ENCODE measurements at places on chromosomes 7 and 10. TPM values are rescaled to one million over a fixed set of nuclear protein-coding genes. Genes with fewer than 3 reads are reported as not detected.

Gene PSD
- total RNA-seq = not detected

Gene CHST12
- 6.3 TPM for total RNA-seq

Gene ITIH2
- not detected for total RNA-seq

Gene PHKG1
- 1.5 TPM for total RNA-seq

Gene OPALIN
- total RNA-seq = not detected

Gene TMEM270
- 1.5 TPM for total RNA-seq

Gene VSTM2A
- not detected for total RNA-seq

Gene MNX1
- total RNA-seq = 6.3 TPM

Gene GRK5
- total RNA-seq = 6.1 TPM

Gene ZCCHC24
- total RNA-seq = 4.3 TPM

Gene PRKG1
- 1.5 TPM for total RNA-seq
